ENCODE measurements at places on chromosomes 1 and 21.

DNA sequence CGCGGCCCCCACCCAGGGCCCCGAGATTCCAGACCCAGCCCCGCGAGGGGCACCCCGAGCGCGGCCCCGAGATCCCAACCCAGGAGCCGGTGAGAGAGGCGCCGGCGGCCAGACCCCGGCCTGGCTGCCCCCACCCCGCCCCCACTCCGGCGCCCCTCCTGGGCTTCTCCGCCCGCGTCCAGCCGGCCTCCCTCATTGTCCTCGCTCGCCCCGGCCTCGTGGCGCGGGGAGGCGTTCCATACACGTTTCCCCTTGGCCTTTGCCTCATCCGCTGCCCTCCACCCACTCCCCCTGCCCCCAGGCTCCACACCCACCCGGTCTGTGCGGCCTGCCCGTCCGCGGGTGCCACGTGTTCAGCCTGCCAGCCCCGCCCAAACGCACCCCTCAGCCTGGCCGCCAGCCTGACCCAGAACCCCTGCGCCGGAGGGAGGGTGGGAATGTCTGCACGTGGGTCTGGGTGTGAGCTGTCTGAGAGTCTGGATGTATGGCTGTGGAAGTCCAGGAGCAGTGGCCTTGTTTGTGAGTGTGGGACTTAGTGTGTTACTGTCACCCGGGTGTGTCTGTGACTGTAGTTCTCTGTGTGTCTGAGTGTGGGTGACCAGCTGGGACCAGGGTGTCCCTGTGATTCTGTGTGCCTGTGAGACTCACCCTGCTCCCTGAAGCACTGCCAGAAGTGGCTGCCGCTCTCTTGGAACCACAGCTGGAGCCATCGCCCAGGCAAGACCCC, 681 bp downstream of the B4GALT2 start:
- H3K27ac ChIP-seq, result no peak overlapping the region
- peaks cover 34% of the 10 kb centered on the region for H3K4me1 ChIP-seq
- H3K36me3 ChIP-seq, result peaks cover 20% of the 10 kb centered on the region
- H3K27me3 ChIP-seq, result no peaks in the 10 kb centered on the region

- no peak for DNase-seq
- no peaks in the 10 kb centered on the region for H3K27me3 ChIP-seq
- H3K4me1 ChIP-seq, result peaks cover 7% of the 10 kb centered on the region
- H3K36me3 ChIP-seq, result no peaks in the 10 kb centered on the region
- H3K4me3 ChIP-seq, result no peak overlapping the region
- H3K27ac ChIP-seq, result no peak overlapping the region
Measured at GRCh38 chr1:194042736-194043135, 856.3 kb upstream of the B3GALT2 start.

- DNase-seq, result no peak
- peaks cover 12% of the 10 kb centered on the region for H3K27me3 ChIP-seq
- H3K4me1 ChIP-seq, result no peaks in the 10 kb centered on the region
- no peaks in the 10 kb centered on the region for H3K36me3 ChIP-seq
Measured at GRCh38 chr1:28807046-28807445, 4.9 kb upstream of the OPRD1 start.

DNA sequence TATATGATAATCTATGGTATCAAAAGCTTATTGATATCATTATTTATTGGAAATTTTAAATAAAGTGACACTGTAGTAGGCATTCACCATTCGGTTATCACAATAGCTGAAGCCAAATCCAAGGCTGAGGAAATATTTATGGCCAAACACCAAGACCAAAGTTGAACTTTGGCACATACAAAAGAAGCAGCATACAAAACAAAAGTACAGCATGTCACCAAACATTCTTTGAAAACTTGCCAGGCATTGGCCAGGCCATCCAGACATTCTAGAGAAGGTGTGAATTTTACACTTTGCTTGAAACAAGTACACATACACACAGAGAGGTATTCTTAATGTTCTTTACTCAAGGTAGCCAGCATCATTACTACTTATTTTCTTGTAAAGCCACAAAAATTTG, 544.4 kb upstream of the CXADR start:
- no peaks in the 10 kb centered on the region for H3K27me3 ChIP-seq
- H3K4me3 ChIP-seq, result no peak overlapping the region
- DNase-seq, result no peak
- H3K36me3 ChIP-seq, result no peaks in the 10 kb centered on the region

DNA sequence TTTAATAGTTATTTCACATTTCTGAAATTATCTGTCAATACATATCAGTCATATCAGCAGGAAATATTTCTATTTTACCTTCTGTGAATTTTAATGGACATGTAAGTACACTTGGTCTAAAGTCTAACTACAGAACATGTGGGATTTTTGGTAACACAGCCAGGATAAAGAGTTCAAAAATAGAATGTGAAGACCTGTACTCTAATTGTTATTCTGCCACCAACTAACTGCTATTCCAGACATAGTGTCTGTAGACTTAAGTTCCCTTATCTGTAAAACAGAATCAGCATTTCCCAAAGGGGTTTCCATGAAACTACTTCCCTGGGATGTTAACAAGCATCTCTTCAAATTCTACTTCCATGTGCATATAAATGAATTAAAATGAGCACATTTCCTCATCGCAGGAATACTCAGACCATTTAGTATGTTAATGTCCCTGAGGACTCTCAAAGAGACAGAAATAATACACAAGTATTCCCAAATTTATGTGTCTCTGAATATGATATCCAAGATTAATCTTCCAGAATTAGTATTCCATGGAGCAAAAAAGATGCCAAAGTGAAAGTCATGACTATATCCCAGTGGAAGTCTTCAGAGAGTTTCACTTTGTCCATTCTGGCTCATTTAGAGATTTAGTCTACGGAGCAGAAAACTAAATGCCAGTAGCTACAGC, 325.6 kb downstream of the NEGR1 start:
- H3K4me1 ChIP-seq, result no peaks in the 10 kb centered on the region
- no peak for DNase-seq
- no peaks in the 10 kb centered on the region for H3K27me3 ChIP-seq
- H3K4me3 ChIP-seq, result no peak overlapping the region
- H3K27ac ChIP-seq, result no peak overlapping the region

DNA sequence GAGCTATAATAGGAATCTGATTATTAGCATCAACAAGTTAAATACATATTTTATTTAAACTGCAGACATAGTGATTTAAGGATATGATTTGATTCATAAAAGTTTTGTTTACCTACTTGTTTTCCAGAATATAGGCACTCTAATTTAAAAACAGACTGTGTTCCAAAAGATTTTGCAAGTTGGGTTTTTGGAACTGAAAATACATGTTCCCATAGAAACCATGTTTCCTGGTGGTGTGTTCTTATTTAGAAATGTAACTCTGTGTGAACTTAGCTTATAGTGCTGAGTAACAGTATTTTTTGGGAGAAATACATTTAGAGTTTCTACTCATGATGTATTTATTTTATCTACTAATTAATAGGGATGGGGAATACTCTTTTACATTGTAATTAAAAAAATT, 21.8 kb downstream of the USP25 start:
- no peaks in the 10 kb centered on the region for H3K27me3 ChIP-seq
- peaks cover 21% of the 10 kb centered on the region for H3K4me1 ChIP-seq
- no peak overlapping the region for H3K27ac ChIP-seq
- no peak overlapping the region for H3K4me3 ChIP-seq
- DNase-seq, result no peak

GRCh38 chr21:45768011-45768739, 124.7 kb downstream of the PCBP3 start:
- H3K4me1 ChIP-seq, result peaks cover 22% of the 10 kb centered on the region
- no peak overlapping the region for H3K4me3 ChIP-seq
- no peaks in the 10 kb centered on the region for H3K27me3 ChIP-seq
- no peaks in the 10 kb centered on the region for H3K36me3 ChIP-seq
- H3K27ac ChIP-seq, result no peak overlapping the region
- DNase-seq, result no peak

GRCh38 chr1:159084152-159084551, 7.6 kb upstream of the AIM2 start:
- no peak overlapping the region for H3K27ac ChIP-seq
- no peaks in the 10 kb centered on the region for H3K4me1 ChIP-seq
- no peaks in the 10 kb centered on the region for H3K36me3 ChIP-seq
- no peak for DNase-seq
- H3K27me3 ChIP-seq, result peaks cover 2% of the 10 kb centered on the region

- H3K4me1 ChIP-seq, result peaks cover 35% of the 10 kb centered on the region
- H3K36me3 ChIP-seq, result no peaks in the 10 kb centered on the region
- no peak for DNase-seq
- no peaks in the 10 kb centered on the region for H3K27me3 ChIP-seq
- peak overlapping the region; percentile 55 for H3K27ac ChIP-seq
Measured at GRCh38 chr1:112714313-112715263, 544 bp downstream of the PPM1J start.

DNA sequence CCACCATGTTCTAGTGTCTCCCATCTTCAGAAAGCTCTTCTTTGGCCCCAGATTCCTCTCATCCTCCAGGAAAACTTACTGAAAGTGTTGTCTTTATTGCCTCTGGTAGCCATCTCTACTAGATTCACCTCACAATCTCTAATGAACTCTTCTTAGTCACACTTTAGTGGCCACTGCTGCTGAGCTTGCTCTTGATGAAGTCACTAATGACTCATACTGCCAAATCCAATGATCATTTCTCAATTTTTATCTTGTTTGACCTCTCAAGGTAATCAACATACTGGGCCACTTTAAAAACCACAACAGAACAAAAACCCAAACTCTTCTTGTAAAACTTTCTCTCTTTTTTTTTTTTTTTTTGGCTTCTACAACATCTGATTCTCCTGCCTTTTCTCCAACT, 196.4 kb downstream of the LHX8 start:
- no peak overlapping the region for H3K27ac ChIP-seq
- no peak overlapping the region for H3K4me3 ChIP-seq
- DNase-seq, result no peak
- H3K27me3 ChIP-seq, result no peaks in the 10 kb centered on the region
- H3K4me1 ChIP-seq, result no peaks in the 10 kb centered on the region

- H3K36me3 ChIP-seq, result no peaks in the 10 kb centered on the region
- no peak overlapping the region for H3K4me3 ChIP-seq
- H3K27ac ChIP-seq, result no peak overlapping the region
- H3K4me1 ChIP-seq, result no peaks in the 10 kb centered on the region
- H3K27me3 ChIP-seq, result peaks cover 6% of the 10 kb centered on the region
- DNase-seq, result no peak
Measured at GRCh38 chr21:44694776-44695175, 2.2 kb upstream of the KRTAP10-12 start.

Measured in CD4-positive, CD25-positive, alpha-beta regulatory T cell (primary cell).